T-helper 1 cell (primary cell): ENCODE measurements at places on chromosomes 4 and X.

GRCh38 chr4:17463606-17464005 lies 48.3 kb downstream of the QDPR start:
- DNase-seq, result no peak

DNA sequence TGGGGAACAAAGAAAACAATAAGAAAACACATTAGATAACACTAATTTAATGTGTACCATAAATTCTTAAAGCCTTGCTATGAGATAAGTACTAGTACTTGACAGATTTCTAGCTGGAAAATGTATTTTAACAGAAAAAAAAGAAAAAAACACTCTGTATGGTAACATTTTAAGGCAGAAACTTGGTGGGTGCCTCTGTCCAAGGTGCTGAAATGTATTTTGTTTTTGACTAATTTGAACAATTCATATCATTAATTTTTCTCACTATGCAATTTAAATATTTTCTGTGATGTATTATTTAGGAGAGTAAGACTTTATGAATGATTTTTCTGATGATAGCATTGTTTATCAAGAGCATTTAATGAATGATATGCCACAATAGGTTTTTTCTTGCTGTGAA lies 107.5 kb downstream of the GABRG1 start:
- no peak for DNase-seq

- no peak for DNase-seq
These were observed 227.1 kb upstream of the FTHL17 start for GRCh38 chrX:31298916-31299315.

DNA sequence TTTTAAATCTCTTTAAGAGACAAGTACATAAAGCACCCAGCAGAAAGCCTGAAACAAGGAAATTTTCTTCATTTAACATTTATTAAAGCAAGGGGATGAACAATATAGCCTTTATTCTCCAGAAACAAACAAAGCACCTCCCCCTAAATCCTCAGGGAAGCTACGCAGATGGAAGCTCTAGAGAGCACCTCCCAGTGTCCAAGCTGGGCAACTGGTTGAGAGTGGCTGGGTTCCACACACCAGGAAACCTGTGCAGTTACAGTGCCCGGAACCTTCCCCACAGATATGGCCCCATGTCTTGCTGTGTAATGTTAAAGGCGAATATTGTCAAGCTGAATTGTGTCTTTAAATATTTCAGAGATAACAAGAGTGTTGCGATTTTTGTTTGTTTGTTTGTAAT lies 8.9 kb upstream of the TRIML1 start:
- no peak for DNase-seq

- no peak for DNase-seq
These were observed 5.1 kb upstream of the DHX15 start for GRCh38 chr4:24589448-24589847.

GRCh38 chrX:70481471-70482270 lies 37.0 kb downstream of the DLG3 start:
- no peak for DNase-seq

- no peak for DNase-seq
These were observed 6.3 kb upstream of the HAUS3 start for GRCh38 chr4:2248044-2248780.

DNA sequence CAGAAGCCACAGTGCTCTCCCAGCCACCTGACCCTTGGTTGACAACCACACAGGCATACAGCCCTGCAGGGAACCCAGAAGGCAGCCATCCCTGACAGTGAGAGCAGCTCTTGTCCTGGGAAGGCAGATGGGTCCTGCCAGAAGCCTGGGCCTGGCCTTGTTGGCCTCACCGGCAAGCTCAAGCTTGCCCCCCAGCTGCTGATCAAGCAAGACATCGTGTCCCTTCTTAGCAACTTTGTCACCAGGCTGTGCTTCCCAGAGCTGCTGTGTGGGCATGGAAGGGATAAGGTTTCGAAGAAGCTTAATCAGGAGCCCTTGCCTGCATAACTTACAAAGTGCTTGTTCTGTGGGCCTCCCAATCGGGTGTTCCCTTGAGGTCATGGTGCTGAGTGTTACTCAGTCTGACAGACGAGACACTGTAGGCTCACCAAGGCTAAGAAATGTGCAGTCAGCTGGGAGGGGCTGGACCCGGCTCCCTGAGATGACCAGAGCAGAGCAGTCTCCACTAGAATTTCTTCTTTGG lies 6.8 kb upstream of the ABLIM2 start:
- no peak for DNase-seq
